Bladder microvascular endothelial cell (primary cell): ENCODE measurements at places on chromosomes 7 and 10. TPM values are rescaled to one million over a fixed set of nuclear protein-coding genes. Genes with fewer than 3 reads are reported as not detected.

The DCLRE1C gene
- total RNA-seq = 4.7 and 9.1 TPM in 2 replicates

The CLCN1 gene
- not detected in 2 replicates for total RNA-seq

The TAS2R40 gene
- not detected in 2 replicates for total RNA-seq

The PPP2R2D gene
- total RNA-seq = 19.6 and 42.1 TPM in 2 replicates

The OR2A5 gene
- not detected in 2 replicates for total RNA-seq

The MRC1 gene
- 2.1 and 281 TPM in 2 replicates for total RNA-seq

The CALCR gene
- not detected in 2 replicates for total RNA-seq

The AKR1E2 gene
- total RNA-seq = 26.4 and 38.9 TPM in 2 replicates
